ENCODE measurements at places on chromosomes 7 and 10.

DNA sequence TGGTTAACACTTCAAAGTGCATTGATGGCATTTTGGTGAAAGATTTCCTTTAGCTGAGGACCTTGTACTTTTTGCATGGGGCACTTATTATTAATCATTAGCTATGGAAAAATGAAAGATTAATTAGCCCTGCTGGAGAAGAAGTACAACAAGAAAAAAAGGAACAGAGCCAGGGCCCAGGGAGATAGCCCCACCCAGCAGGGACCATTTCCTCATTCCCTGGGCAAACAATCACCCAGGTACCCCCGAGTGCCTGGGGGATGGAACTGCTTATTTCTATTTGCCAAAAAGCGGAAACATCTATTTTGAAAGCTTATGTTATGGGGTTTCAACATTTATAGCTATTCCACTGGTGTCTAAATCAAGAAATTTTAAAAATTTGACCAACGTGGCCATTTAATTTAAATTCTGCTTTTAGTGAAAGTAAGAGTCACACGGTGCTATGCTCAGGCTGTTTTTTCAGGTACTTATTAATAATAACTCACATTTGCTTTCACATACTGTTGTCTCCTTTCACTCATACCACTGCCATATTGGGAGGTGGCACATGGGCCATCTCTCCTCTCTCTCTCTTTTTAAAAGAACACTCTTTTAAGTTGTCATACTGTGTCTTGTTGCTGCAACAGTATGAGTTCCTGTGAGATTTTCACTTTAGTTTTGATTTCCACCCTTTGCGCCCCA lies 143.6 kb upstream of the KIF5B start:
- no peak for DNase-seq

DNA sequence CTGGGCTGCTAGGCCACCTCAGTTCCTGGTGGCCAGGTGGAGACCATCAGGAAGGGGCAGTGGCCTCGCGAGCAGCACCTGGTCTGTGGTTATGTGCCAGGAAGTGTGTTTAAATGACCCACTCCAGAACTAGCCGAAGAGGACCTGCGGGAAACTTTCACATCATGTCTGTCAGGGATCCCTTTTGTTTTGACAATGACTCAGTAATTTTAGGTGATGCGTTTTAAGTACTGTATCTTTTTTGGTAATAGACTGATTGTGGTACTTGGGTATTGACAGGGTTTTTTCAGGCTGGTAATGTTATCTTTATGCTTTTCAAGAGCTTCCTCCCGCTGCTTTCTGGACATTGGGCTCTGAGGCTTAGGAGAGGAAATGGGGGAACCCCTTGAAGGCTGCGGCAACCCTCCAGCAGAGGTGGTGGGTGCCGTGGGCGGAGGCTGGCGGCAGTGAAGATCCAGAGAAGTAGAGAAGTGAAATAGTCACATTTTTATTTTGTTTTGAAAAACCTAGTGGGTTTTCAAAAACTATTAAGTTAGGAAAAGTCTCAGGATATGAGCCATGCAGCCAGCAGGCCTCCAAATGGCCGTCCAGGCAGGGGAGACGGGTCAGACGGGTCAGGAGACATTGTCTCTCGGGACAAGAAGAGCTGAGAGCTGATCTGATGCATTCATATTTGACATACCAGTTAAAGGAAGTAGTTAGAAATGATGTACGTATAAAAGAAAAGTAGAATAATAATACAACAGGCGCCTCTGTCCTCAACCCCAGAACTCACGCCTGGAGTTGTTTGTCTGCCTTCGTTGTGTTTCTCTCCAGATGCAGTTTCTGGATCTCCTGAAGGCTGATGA lies 27.7 kb downstream of the PPP2R2D start:
- no peak for DNase-seq

GRCh38 chr10:73644015-73644743 lies 2.9 kb upstream of the MYOZ1 start:
- DNase-seq: peak; percentile 32

- no peak for DNase-seq
Observed at GRCh38 chr10:43610636-43611035, 4.4 kb downstream of the ZNF485 start.

DNA sequence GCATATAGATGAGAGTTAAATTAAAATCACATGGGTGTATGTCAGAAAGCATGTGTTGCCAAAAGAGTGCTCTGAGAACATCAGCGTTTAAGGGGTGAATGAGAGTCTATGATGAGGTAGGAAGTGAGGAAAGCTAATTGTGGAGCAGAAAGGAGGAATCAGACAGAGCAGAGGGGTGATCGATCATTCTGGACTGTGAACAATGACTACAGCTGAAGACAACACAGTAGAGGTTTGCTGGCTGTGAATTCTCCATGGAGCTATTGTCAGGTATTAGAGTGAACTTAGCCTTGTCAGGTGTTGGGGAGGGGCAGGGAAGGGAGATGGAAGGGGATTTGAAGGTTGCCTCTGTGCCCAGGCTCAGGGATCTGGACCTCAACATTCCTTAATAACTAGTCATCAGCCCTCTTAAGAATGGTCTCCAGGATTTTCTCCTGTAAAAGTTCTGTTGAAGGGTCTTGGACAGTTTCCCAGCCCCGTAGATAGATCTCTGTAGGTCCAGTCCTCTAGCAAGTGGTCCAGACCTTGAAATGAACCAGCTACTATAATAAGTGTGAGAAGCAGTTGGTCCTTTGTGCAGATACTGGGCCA lies 57.1 kb downstream of the KIF5B start:
- DNase-seq: no peak

GRCh38 chr10:634256-634655 lies 55.2 kb downstream of the DIP2C start:
- DNase-seq: no peak

DNA sequence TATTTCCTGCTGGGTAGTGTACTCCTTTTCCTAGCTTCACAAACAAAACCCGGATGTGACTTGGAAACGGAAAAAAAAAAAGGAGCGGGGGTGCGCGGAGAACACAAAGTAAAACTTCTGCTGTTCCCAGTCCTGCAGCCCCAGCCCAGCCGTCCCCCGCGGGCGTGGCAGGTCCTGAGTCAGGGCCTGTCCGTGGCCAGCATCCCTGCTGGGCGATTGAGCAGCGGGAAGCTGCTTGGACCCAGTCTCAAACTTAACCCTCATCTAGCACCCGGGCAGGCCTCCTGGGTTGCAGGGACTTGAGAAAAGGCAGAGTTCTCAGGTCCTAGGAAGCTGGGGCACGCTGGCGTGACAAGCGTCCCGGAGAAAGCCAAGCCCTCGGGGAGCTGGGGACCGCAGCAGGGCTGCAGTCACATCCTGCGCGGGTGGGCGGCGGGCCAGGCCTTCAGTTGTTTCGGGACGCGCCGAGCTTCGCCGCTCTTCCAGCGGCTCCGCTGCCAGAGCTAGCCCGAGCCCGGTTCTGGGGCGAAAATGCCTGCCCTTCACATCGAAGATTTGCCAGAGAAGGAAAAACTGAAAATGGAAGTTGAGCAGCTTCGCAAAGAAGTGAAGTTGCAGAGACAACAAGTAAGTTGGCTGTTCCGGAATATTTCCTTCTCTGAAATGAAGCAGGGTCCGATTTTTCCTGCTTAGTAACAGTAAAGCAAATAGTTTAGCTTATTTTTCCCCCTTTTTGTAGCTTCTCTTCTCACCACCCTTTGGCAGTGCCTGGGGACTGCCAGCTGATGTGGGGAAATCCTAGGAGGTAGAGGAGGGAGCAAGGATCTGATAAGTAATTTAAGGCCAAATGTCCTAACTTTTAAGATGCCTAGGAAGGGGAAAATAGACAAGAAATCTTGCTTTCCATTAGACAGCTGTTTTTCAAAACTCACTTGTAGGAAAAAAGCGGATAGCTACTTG lies at the start of gene GNG11:
Gene GNG11 (plus strand): TSS at position 129 of the 960 bp plus-strand sequence. CDS start 403 bp downstream, at position 532.
- no peak for DNase-seq

- DNase-seq: peak; percentile 80
Observed at GRCh38 chr7:47428052-47428767, 153.7 kb downstream of the TNS3 start.

- DNase-seq: no peak
Observed at GRCh38 chr10:70546584-70546983, 56.0 kb downstream of the PRF1 start.

DNA sequence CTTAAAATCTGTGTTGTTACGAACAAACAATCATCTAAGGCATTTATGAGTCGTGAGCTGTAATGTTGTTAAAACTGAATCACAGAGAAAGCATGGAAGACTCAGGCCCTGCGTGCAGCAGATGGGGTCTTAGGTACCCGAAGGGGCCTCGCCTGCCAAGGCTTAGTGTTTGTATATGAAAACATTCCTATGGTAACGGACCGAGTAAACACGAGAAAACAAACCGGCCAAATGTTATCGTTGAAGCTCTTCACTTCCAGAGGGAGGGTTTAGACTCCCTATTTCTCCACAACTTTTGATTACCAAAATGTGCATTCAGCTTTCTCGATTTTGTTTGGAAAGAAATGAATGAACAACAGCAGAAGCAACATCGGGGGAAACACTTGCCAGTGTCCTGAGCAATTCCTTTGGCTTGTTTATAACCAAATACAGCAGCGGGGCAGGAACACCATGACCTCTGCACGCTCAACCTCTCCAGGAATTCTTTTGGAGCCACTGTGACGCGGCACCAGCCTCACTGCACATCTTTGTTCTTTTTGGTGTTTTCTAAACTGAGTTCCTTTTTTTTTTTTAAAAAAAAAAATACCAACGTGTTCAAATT lies 121.6 kb upstream of the KLF6 start:
- DNase-seq: no peak

GRCh38 chr10:31756729-31757110 lies 171.9 kb downstream of the ARHGAP12 start:
- DNase-seq: no peak

DNA sequence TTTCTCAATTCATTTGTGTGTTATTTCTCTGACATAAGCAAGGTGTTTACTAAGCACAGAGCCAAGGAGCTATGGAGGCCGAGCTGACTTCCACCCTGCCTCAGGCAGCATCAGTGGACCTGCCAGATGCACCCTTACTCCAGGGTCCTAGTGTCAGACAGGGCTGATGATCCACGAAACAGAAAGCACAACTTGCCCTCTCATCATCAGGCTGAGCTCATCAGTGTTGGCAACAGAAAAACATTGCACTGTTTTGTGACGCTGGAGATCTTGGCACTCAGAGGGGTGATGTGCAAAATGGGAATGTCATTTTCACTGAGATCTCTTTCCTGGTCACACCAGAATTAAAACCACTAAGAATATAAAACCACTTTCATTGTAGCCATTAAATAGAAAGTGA lies 201.8 kb downstream of the GLI3 start:
- no peak for DNase-seq

- DNase-seq: no peak
Observed at GRCh38 chr7:69744026-69744425, 145.8 kb downstream of the AUTS2 start.

GRCh38 chr7:70620333-70621055 lies 511.4 kb upstream of the GALNT17 start:
- DNase-seq: no peak

- no peak for DNase-seq
Observed at GRCh38 chr10:131452926-131453720, 141.6 kb upstream of the TCERG1L start.

GRCh38 chr10:28922127-28922526 lies 244.8 kb downstream of the BAMBI start:
- no peak for DNase-seq

- DNase-seq: no peak
Observed at GRCh38 chr10:133245439-133246235, 8.0 kb downstream of the VENTX start.

DNA sequence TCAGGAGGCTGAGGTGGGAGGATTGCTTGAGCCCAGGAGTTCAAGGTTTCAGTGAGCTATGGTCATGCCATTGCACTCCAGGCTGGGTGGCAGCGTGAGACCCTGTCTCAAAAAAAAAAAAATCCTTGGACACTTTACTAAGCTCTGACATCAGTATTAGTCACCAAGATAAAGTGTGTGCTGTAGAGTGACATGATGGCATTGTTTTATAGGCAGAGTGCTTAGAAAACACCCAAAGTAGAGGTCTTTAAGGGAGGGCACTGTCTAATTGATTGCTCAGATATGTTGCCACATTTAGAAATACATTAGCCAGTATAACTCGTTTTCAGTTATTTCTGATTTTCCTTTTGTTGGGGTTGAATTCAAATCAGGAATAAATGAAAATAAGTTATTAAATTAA lies 235.9 kb downstream of the REEP3 start:
- no peak for DNase-seq

GRCh38 chr10:16439295-16439694 lies 2.5 kb downstream of the PTER start:
- no peak for DNase-seq

GRCh38 chr10:91683975-91684374 lies 51.1 kb upstream of the PPP1R3C start:
- DNase-seq: no peak

- no peak for DNase-seq
Observed at GRCh38 chr7:141452911-141453310, 98.3 kb upstream of the AGK start.

GRCh38 chr7:41107330-41107937 lies 595.5 kb downstream of the INHBA start:
- no peak for DNase-seq

GRCh38 chr7:6409944-6410693 lies 37.6 kb downstream of the DAGLB start:
- no peak for DNase-seq

- DNase-seq: peak; percentile 25
Observed at GRCh38 chr7:150323682-150324372, 482 bp upstream of the ACTR3C start.

GRCh38 chr7:130278860-130279259 lies 12.2 kb downstream of the CPA2 start:
- DNase-seq: no peak

GRCh38 chr10:75000748-75001321 lies 110.6 kb upstream of the SAMD8 start:
- DNase-seq: no peak

GRCh38 chr10:118543714-118544400 lies 51.6 kb downstream of the PRLHR start:
- peak; percentile 40 for DNase-seq

GRCh38 chr7:157299613-157300368 lies 37.0 kb upstream of the DNAJB6 start:
- DNase-seq: no peak

- DNase-seq: no peak
Observed at GRCh38 chr7:111183321-111183720, 92.4 kb downstream of the LRRN3 start.

DNA sequence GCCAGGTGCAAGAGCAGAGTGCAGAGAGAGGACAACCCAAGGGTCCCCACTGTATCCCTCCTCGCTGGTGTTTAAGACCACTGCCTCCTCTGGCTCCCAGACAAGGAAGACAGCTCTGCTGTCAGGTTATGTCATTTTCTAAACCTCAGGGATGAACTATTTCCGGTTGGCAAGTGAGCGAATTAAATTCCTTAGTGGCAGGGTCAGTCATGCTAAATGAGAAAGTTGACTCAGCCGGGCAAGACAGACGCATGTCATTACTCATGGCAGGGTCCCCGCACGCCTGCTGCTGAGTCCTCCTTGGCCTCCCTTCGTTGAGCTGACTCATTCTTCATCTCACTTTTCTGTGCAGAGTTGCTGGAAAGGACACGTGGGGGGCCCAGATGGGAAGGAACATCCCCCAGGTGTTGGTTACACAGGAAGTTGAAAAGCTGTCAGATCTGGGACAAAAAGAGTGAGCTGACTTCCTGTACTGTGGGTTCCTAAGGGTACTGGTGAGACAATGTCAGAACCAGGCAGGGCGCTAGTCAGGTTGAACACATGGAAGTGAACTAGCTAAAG lies 47.1 kb upstream of the UCN3 start:
- no peak for DNase-seq
